Activated CD4-positive, alpha-beta T cell treated with anti-CD3 and anti-CD28 coated beads, Interleukin-2, Interleukin-4, amounts not matched to agents 100 ng/mL and 50 ng/mL, durations not matched to agents 16 hours and 8 hours (primary cell): ENCODE measurements at places on chromosomes 13 and 19.
A peak's percentile ranks its signal among the peaks of the same experiment; 100 is the strongest.

- no peak for DNase-seq
Observed at GRCh38 chr13:97318532-97318931, 96.4 kb downstream of the MBNL2 start.

DNA sequence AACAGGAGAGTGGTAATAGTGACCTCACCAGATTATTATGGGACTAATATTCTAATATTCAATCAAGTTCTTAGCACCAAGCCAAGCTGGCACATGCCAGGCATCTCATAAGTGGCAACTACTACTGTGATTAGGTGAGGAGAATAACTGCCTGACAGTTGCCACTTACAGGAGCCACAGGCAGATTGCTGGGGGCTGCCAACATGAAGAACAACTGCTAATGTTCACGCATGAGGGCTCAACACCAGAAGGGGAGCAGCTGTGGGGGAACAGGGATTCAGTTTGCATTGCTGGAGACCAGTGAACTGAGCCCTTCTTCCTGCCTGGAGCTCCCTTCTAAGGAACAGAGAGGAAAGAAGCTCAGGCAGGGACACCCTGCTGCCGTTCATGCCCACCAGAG is 504.5 kb downstream of the FOXO1 start:
- DNase-seq, result no peak

- peak; percentile 83 for DNase-seq
Observed at GRCh38 chr19:15177269-15178116, 23.3 kb downstream of the NOTCH3 start.

DNA sequence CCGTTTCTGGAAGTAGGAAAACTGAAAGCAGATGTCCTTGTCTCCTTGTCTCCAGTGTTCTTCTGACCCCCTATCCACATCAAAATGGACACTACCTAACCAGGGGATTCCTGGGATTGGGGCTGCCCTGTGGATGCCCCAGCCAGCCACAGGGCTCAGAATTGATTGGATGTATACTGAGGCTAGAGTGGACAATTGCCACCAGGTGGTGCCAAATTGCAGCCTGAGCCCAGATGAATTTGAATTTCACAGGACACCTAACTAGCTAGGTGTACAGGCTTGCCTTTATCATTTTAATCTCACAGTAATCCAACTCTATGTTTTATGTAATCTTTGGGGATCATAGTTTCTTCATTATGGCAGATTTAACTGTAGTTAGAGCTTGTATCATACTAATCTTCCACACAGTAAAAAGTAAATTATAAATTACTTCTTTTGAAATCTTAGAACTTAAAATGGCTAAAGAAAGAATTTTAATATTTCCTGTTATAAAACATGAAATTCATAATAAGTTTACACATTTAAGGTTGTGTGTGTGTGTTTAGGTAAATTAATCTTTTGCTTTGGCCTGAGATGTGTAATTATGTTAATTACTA is 58.0 kb downstream of the PIBF1 start:
- DNase-seq, result peak; percentile 41

GRCh38 chr19:3632739-3633558 is 6.4 kb upstream of the CACTIN start:
- DNase-seq, result no peak

DNA sequence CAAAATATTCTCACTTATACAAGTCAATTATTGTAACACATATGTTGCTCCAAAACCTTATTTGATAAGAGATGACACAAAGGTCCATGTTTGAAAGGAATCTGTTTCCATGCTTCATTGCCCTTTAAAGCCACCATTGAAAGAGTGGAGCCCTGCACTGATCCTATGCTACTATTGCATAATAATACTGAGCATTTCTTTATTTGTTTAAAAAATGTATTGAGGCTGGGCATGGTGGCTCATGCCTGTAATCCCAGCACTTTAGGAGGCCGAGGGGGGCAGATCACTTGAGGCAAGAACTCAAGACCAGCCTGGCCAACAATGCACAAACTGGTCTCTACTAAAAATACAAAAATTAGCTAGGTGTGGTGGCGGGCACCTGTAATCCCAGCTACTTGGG is 178.8 kb upstream of the STARD13 start:
- no peak for DNase-seq

GRCh38 chr13:51895906-51896888 is 34.4 kb downstream of the CCDC70 start:
- peak; percentile 67 for DNase-seq

- DNase-seq, result no peak
Observed at GRCh38 chr13:97430296-97430695, 3.7 kb upstream of the RAP2A start.

- DNase-seq, result no peak
Observed at GRCh38 chr13:25069236-25069635, 26.7 kb upstream of the PABPC3 start.

GRCh38 chr19:52536448-52536800 is 9.0 kb downstream of the ZNF808 start:
- peak; percentile 32 for DNase-seq

GRCh38 chr19:28638445-28638844 is 574.5 kb downstream of the UQCRFS1 start:
- no peak for DNase-seq

DNA sequence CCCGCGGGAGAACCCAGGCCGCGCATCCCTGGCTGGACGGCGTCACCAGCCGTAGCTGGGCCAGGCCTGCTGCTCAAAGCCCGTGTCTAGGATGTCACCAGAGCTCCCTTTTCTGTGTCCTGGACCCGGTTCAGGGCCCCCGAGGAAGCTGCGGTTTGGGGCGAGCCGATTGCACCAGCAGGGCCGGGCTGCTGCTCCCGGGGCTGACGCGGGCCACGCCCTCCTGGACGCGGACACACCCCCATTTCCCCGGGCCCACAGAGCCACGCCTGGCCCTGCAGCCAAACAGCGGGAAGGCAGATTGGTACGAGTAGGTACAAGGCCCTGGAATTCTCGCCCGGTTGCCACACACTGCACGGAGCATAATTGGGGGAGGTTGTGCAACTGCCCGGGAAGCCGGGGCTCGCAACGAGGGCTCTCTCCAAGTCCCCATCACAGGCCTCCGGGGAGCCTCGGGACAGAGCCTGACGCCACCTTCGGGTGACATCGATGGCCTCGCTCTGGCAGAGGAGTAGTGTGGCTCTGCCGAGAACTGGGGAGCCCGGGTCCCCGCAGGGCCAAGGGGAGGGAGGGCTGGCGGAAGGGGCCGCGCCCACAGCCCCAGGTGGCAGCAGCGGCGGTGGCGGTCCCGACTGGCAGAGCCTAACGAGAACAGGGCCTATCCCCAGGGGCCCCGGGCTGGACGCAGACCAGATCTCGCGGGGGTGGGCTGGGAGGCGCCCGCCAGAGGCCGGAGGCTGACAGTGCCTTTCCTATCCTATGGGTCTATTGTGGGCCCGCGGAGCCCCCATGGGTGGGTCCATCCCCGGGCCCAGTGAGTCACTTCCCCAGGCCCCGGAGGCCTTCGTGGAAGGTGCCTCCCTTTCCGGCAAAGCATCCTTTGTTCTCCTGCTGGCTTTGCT is 23.5 kb downstream of the KCTD15 start:
- DNase-seq, result peak; percentile 75

GRCh38 chr13:63041640-63042414 is 1626.2 kb upstream of the PCDH20 start:
- DNase-seq, result no peak

GRCh38 chr13:103022336-103022735 is 43.9 kb downstream of the SLC10A2 start:
- no peak for DNase-seq

- DNase-seq, result no peak
Observed at GRCh38 chr13:68057836-68058235, 827.7 kb upstream of the PCDH9 start.

DNA sequence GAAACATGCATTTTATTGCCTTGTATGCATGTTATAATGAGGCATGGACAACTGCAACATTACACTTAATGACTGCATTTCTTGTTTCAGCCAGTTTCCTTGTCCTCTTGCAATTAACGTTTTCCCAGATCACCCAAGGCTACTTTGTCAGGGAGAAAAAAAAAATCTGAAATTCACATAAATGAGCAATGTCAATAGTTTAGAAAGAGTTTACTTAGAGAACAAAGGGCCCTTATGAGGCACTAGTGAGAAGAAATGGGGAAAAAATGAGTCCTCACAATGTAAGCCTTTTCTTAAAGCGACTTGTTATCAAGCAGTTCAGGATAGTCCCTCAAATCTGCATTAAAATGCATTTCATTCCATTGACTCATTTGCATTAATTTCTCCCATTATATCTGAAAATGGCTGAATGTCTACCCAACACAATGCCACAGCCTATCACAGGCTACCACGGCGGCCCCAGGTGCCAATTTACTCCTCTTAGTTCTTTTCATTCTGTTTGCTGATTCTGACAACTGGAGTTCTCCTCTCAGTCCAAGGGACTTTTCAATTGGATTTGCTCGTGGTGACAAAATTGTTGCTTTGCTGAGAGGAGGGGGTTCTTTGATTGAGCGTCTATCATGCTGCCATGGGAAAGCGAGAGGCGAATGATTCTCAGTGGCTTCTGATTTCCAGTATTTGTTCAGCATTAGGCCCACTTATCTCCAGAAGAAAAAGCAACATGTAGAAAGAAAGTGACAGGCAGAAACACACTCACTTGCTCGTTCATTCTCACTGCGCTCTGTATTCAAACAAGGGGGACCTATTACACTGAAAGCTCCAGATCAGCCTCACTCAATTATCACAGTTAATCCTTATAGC is 107.1 kb downstream of the DACH1 start:
- DNase-seq, result no peak

GRCh38 chr19:17331045-17331558 is 3.6 kb downstream of the ANO8 start:
- no peak for DNase-seq

DNA sequence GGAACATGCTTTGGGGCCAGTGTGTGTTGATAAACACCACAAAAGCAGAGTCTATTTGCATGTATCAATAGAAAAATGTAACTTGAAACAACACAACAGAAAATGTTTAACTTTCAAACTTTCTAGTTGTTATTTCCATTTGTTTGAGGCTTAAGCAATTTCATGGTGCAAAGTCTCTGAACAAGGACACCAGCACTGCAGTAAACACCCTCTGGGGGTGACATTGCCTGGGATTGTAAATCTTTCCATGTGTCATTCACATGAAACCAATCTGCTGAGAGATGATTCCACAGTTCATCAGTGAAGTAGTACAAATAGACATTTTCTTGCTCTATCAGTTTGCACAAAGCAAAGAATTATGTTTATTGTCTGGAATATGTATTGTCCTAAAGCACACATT is 124.5 kb downstream of the ITGBL1 start:
- DNase-seq, result no peak

GRCh38 chr13:50685491-50685890 is 158.0 kb downstream of the DLEU7 start:
- no peak for DNase-seq

DNA sequence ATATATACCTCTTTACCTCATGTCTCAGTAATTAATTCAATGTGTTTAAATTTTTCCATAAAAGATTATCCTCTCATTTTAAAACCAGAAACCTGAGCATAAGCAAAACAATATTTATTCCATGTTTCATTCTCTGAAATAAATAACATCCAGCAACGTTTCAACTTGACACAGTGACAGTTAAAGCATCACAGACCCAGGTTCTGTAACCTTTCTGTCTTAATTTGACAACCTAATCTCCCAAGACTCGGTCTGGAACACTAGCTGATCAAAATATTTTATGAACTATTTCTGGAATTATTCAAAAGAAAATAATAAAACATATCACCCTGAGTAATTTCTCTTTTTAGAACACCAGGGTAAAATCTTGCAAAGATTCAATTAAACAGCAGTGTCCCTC is 40.3 kb downstream of the KCTD12 start:
- DNase-seq, result no peak

GRCh38 chr13:30847650-30848307 is 58.3 kb upstream of the MEDAG start:
- DNase-seq, result peak; percentile 58

DNA sequence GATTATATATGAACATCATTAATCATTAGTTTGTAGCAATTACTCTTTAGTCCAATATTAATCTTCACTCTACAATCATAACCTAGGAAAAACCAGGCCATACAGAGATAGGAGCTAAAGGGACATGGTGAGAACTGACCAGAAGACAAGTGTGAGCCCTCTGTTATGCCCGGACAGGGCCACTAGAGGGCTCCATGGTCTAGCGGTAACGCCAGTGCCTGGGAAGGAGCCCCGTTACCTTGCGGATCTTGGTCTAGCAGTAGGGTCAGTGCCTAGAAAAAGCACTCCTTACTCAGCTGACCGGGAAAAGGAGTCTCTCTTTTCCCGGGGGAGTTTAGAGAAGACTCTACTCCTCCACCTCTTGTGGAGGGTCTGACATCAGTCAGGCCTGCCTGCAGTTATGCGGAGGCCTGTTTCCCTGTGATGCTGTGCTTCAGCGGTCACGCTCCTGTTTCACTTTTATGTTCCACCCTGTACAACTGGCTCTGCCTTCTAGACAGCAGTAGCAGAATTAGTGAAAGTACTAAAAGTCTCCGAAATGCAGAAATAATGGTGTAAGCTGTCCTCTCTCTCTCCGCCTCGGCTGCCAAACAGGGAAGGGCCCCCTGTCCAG is 13.8 kb downstream of the OR7D4 start:
- DNase-seq, result peak; percentile 62

- no peak for DNase-seq
Observed at GRCh38 chr19:51219971-51220370, 4.9 kb upstream of the CD33 start.

DNA sequence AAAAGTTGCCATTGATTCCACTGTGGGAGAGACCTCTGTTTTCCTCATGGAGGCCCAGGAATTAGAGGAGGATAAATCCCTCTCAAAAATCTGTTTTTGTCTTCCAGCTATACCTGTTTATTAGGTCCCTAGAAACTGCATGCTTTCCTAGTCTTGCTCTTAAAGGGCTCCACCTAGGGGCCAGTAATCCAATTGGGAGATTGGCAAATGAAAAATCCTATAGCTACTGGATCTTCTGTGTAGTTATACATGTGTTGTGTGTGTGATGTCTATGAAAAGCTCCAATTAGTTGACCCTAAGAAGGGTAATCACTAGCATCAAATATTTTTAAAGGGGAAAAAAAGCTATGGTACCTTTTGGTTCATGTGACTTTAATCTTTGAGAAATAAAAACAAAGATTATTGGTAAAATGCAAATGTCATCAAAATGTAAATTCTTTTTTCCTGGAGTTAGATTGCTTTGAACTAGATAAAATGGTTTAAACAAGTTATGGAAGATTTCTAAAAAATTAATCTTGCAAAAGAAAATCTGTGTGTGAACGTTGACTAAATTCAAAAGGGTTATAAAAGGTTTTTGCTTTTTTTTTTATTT is 63.4 kb upstream of the C1QTNF9B start:
- DNase-seq, result peak; percentile 35

DNA sequence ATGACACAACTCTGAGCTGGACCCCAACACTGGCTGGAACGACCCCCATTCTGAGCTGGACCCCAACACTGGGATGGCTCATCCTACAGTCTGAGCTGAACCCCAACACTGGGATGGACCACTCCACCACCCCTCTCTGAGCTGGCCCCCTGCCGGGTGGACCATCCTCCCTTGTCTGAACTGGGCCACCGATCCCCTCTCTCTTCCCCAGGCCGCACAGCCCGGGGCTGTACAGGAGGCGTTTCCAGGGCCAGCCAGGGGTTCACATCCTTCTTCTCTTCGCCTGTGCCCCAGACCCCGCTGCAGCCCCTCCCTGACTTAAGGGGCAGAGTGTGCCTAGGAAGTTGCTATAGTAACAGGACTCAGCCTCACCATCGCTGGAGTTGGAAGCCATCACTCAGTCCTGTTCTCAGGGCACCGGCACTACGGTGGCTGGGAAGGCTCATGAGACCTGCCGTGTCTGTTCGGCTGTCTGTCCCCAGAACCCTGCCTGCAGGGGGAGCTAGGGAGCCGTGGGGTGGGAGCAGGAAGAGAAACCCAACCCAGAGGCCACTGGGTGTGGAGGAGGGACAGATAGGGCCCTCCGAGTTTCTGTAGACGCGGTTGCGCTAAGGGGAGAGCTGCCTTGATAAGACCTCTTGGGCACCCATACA is 3.7 kb downstream of the PRKACA start:
- DNase-seq, result peak; percentile 66
